ENCODE measurements at places on chromosomes 2 and 18. TPM values are rescaled to one million over a fixed set of nuclear protein-coding genes. Genes with fewer than 3 reads are reported as not detected.

Gene TMEM182
- polyA plus RNA-seq: 9.0 TPM

Gene NTSR2
- not detected for polyA plus RNA-seq

Gene HSPD1
- polyA plus RNA-seq: 116 TPM

Gene FECH
- 14.2 TPM for polyA plus RNA-seq

Gene REG3G
- polyA plus RNA-seq: not detected

Gene WNT6
- not detected for polyA plus RNA-seq

GRCh38 chr2:199811346-199811745, 39.6 kb downstream of the FTCDNL1 start:
- no peaks in the 10 kb centered on the region for H3K4me1 ChIP-seq
- no peak overlapping the region for H3K27ac ChIP-seq
- H3K36me3 ChIP-seq: no peaks in the 10 kb centered on the region
- DNase-seq: no peak
- H3K4me3 ChIP-seq: no peak overlapping the region

DNA sequence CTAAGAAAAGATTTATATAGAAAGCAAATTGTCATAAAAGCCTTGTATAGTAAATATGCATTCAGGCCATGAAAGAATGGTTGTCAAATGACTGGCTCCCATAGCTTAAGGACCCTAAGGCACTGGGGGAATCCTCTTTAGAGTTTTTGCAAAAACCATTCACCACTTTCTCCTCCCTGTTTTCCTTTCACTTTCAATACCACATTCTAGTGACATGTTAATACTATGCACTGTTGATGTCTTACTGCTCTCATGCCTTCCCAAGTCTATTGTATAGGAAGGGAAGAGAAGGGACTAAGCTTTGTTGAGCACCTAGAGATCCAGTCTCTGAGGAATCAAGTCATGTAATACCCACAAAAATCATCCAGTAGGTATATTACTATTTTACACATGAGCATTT, 383.0 kb upstream of the LRRTM1 start:
- H3K36me3 ChIP-seq: no peaks in the 10 kb centered on the region
- no peaks in the 10 kb centered on the region for H3K27me3 ChIP-seq
- no peak overlapping the region for H3K27ac ChIP-seq
- no peaks in the 10 kb centered on the region for H3K4me1 ChIP-seq
- no peak overlapping the region for H3K4me3 ChIP-seq

GRCh38 chr2:64722291-64723044, 68.8 kb upstream of the SERTAD2 start:
- no peaks in the 10 kb centered on the region for H3K36me3 ChIP-seq
- no peak overlapping the region for H3K4me3 ChIP-seq
- H3K4me1 ChIP-seq: peaks cover 7% of the 10 kb centered on the region
- H3K27me3 ChIP-seq: no peaks in the 10 kb centered on the region
- H3K27ac ChIP-seq: no peak overlapping the region

- H3K27ac ChIP-seq: no peak overlapping the region
- no peaks in the 10 kb centered on the region for H3K4me1 ChIP-seq
- no peaks in the 10 kb centered on the region for H3K36me3 ChIP-seq
- no peaks in the 10 kb centered on the region for H3K27me3 ChIP-seq
- no peak overlapping the region for H3K4me3 ChIP-seq
These were observed 90.1 kb downstream of the CD8B2 start for GRCh38 chr2:106577255-106577651.

DNA sequence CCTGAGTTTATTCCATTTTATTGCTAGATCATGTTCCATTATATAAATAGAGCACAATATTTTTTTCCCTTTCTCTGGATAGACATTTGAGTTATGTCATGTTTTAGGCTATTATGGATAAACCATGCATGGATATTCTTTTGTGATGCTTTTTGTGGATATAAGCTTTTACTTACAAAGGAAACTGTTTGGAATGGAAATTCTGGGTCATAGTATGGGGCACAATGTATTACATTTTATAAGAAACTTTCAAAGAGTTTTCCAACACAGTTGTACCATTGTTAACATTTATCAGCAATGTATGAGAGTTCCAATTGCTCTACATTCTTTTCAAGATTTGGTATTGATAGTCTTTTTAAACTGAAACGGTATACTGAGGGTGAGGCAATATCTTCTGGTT, 749.4 kb downstream of the SOCS6 start:
- H3K36me3 ChIP-seq: no peaks in the 10 kb centered on the region
- H3K4me1 ChIP-seq: no peaks in the 10 kb centered on the region
- H3K27me3 ChIP-seq: no peaks in the 10 kb centered on the region
- H3K27ac ChIP-seq: no peak overlapping the region
- DNase-seq: no peak

- no peak overlapping the region for H3K27ac ChIP-seq
- H3K36me3 ChIP-seq: no peaks in the 10 kb centered on the region
- no peaks in the 10 kb centered on the region for H3K27me3 ChIP-seq
- H3K4me1 ChIP-seq: no peaks in the 10 kb centered on the region
These were observed 149.7 kb downstream of the TXNL1 start for GRCh38 chr18:56488739-56489138.

- H3K4me1 ChIP-seq: no peaks in the 10 kb centered on the region
- no peaks in the 10 kb centered on the region for H3K27me3 ChIP-seq
- no peak overlapping the region for H3K4me3 ChIP-seq
- no peaks in the 10 kb centered on the region for H3K36me3 ChIP-seq
- no peak for DNase-seq
These were observed 147.2 kb upstream of the L3MBTL4 start for GRCh38 chr18:6561862-6562291.

DNA sequence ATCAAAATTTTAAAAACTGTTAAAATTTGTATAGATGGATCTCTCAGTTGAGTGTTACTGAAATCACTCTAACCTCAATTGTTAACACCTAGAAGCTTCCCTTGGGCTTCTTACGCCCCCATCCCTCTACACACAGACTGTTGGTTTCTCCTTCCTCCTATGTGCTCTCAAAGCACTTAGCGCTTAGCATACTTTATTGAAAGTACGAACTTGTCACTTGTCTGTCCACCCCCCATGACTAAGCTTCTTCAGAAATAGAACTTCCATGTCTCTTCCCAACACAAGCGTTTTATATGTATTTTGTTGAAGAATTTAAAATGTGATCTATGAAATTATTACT, 441 bp downstream of the MPHOSPH10 start:
- H3K27me3 ChIP-seq: no peaks in the 10 kb centered on the region
- peaks cover 22% of the 10 kb centered on the region for H3K4me1 ChIP-seq
- H3K27ac ChIP-seq: peak overlapping the region; percentile 87
- peaks cover 23% of the 10 kb centered on the region for H3K36me3 ChIP-seq
- DNase-seq: no peak
- H3K4me3 ChIP-seq: peak overlapping the region; percentile 74

DNA sequence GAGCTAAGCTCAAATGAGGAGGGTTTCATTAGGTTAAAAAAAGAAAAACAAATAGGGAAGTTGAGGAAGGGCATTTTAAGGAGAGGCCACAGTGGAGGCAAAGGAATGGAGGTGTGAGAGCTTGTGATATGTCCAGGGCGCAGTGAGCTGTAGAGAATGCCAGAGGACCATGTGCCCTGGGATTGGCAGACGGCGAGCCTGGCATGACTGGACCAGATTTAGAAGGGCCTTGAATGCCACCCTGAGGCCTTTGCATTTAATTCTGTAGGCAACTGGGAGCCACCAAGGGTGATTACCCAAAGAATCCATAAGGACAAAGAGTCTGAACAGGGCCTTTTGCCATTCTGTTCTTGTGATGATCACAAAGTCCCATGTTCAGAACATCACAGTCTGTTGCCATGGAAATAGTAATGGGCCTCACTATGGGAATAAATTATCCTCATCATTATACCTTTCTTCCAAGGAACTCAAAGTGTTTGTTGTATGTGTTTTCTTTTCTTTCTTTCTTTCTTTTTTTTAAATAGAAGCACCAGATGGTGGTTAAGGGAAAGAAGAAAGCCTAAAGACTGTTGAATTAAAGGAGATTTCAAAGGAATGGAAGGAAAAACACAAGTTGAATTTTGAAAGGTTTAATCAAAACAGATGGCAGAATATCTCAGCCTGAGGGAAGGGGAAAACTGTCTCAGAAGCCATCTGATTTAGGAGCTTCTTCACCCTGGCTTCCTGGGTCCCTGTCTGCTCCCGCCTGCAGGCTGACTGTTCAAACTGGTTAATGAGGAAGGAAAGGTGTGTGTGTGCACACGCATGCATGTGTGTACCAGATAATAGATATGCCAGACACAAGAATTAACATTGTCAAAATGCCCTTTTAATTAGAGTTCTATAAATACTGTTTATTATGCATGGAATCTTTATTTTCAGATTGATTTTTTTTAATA, 31.6 kb upstream of the NCOA1 start:
- H3K36me3 ChIP-seq: no peaks in the 10 kb centered on the region
- no peak overlapping the region for H3K4me3 ChIP-seq
- no peak overlapping the region for H3K27ac ChIP-seq

- no peaks in the 10 kb centered on the region for H3K4me1 ChIP-seq
- no peak overlapping the region for H3K4me3 ChIP-seq
- DNase-seq: peak; percentile 21
These were observed 206.5 kb downstream of the PRKCE start for GRCh38 chr2:45857867-45858520.

GRCh38 chr18:75450906-75451305, 23.4 kb upstream of the SMIM21 start:
- H3K27me3 ChIP-seq: no peaks in the 10 kb centered on the region
- H3K4me1 ChIP-seq: no peaks in the 10 kb centered on the region
- H3K27ac ChIP-seq: no peak overlapping the region
- H3K4me3 ChIP-seq: no peak overlapping the region
- DNase-seq: no peak

DNA sequence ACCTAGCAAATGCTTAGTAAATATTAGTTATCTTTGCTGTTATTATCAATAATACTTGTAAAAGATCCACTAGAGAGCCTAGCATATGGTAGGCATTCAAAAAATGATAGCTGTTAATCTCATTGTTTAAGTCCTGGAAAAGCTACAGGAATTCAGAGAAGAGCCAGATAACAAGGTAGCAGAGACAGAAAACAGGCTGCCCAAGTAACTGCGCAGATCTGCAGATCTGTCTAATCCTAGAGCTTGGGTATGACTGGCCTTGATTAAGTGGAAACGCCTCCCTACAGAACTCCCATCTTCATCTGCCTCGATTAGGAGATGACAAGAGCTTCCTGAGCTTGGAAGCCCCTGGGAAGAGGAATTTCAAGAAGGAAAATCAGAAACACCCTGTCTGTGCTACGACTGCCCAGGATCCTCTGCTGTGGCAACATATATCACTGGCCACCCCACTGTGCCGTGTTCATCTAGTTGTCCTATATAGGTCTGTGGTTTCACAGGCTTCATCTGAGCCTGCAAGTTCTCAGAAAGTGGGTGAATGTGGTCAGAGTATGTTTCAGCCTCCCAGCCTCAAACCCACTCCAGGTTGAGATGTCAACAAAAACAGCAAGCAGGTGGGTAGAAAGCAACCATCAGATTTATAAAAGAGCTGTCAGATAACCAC, 151.5 kb upstream of the PKDCC start:
- H3K4me1 ChIP-seq: no peaks in the 10 kb centered on the region
- H3K27me3 ChIP-seq: no peaks in the 10 kb centered on the region
- DNase-seq: no peak
- no peak overlapping the region for H3K27ac ChIP-seq

DNA sequence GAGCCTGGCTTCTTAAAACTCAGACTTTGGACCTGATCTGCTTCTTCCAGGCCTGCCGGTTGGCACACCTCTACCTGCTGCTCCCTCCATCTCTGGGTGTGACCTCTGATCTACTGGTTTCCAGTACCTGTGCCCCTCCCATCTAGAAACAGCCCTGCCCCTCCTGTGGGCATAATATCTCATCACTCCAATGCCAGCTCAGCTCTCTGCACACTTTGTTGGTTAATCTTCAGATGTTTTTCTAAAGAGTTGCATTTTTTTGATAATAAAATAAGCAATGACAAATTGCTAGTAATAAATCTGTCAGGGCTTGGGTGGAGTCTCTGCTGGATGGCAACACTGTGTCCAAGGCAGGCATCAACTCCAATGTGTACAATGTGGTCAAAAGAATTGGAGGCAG, 89.6 kb upstream of the PPP1CB start:
- DNase-seq: no peak
- no peaks in the 10 kb centered on the region for H3K4me1 ChIP-seq
- H3K27me3 ChIP-seq: no peaks in the 10 kb centered on the region
- H3K4me3 ChIP-seq: no peak overlapping the region
- H3K36me3 ChIP-seq: no peaks in the 10 kb centered on the region

GRCh38 chr18:34771958-34772357, 61.9 kb downstream of the DTNA start:
- H3K27me3 ChIP-seq: no peaks in the 10 kb centered on the region
- H3K4me1 ChIP-seq: no peaks in the 10 kb centered on the region
- no peaks in the 10 kb centered on the region for H3K36me3 ChIP-seq

All from naive thymus-derived CD4-positive, alpha-beta T cell (primary cell).